ENCODE measurements at places on chromosomes 4 and X. TPM values are rescaled to one million over a fixed set of nuclear protein-coding genes. Genes with fewer than 3 reads are reported as not detected.
A peak's percentile ranks its signal among the peaks of the same experiment; 100 is the strongest.

Gene CASK
- 39.5 TPM for total RNA-seq

Gene EPHA5
- total RNA-seq: 1.6 TPM

DNA sequence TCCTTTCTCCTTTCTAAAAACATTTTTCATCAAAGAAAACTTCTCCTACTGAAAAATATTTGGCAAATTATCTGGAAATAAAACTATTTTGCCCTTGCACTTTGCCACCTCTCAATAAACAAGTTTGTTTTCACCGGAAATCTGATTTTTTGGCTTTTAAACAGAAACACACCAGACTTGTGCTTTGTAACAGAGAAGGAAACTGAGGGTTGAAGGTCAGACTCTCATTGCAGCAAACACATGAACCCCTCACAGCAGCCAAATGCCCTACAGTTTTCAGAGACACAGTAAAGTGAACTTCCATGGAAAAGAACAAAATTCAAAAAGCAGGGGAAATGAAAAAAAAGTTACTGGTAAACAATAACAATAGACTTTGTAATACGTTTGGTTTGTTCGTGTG, 95.6 kb upstream of the WDR17 start:
- peaks cover 27% of the 10 kb centered on the region for H3K27me3 ChIP-seq
- DNase-seq: no peak
- H3K4me1 ChIP-seq: no peaks in the 10 kb centered on the region

DNA sequence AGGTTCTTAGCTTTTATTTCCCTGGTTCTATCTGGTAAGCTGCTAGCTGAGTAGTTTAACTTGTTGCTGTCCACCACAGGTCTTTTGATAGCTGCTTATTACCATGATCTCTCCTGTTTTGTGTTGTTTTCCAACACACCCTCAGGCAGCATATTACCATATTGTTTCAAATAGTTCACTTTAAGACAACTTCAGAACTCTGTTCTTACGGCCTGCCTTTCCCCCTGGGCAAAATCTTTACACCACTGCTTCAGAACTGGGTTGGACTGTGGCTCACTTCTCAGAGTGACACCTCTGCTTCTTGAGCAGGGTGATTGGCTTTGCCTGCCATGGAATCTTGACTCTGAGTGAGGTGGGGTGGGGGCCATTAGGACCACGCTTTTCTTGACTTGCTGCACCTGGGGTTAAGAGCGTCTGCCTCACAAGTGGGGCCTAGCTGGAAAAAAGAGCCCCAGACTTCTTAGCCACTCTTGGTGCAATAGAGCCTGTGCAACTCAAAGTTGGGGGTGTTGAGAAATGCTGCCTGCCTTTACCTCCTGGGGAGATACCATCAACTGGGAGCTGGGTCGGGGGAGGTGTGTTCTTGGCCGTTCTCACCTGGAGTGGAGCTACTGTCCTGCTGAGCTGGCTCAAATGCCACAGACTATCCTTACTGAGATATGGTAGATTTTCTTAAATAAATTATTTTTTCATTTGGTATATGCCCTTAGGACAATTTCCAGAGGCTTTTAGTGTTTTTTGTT, 23.4 kb downstream of the USP9X start:
- H3K27me3 ChIP-seq: no peaks in the 10 kb centered on the region
- H3K4me3 ChIP-seq: no peak overlapping the region
- peaks cover 2% of the 10 kb centered on the region for H3K36me3 ChIP-seq
- peak overlapping the region; percentile 68 for H3K27ac ChIP-seq
- DNase-seq: no peak

Gene GAGE1
- total RNA-seq: not detected

- H3K27ac ChIP-seq: peak overlapping the region; percentile 47
- no peak overlapping the region for H3K4me3 ChIP-seq
- H3K36me3 ChIP-seq: peaks cover 39% of the 10 kb centered on the region
- no peaks in the 10 kb centered on the region for H3K27me3 ChIP-seq
- no peak for DNase-seq
- H3K4me1 ChIP-seq: no peaks in the 10 kb centered on the region
Measured at GRCh38 chr4:1336088-1336491, 10.9 kb upstream of the UVSSA start.

GRCh38 chr4:55947254-55947882, 1.4 kb upstream of the CEP135 start:
- DNase-seq: no peak
- peaks cover under 1% of the 10 kb centered on the region for H3K36me3 ChIP-seq
- peaks cover 35% of the 10 kb centered on the region for H3K4me1 ChIP-seq
- H3K27ac ChIP-seq: peak overlapping the region; percentile 93
- H3K4me3 ChIP-seq: peak overlapping the region; percentile 69

GRCh38 chrX:110120025-110120424, 117.1 kb downstream of the TMEM164 start:
- no peaks in the 10 kb centered on the region for H3K27me3 ChIP-seq
- no peak overlapping the region for H3K4me3 ChIP-seq
- no peak for DNase-seq
- no peaks in the 10 kb centered on the region for H3K4me1 ChIP-seq
- no peaks in the 10 kb centered on the region for H3K36me3 ChIP-seq

DNA sequence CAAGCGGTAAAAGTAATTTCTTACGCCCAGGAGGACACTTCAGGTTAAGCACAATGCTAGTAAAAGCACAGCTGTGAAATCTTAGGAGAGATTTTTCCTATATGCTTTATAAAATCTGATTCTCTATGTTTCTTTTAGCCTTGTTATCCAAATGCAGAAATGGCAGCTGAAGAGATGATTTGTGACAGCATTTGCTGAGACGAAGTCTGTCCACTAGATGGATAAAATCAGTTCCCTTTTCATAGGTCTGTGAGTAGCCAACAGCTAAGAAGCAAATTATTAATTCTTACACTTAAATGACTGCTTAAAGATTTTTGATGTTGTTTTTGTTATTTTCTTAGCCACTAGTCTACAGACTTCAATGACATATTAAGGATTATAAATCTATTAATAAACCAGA, 5.3 kb downstream of the GPM6A start:
- H3K4me1 ChIP-seq: no peaks in the 10 kb centered on the region
- no peaks in the 10 kb centered on the region for H3K36me3 ChIP-seq
- no peak overlapping the region for H3K27ac ChIP-seq
- peaks cover 26% of the 10 kb centered on the region for H3K27me3 ChIP-seq
- no peak overlapping the region for H3K4me3 ChIP-seq

Gene TLL1
- 2.1 TPM for total RNA-seq

DNA sequence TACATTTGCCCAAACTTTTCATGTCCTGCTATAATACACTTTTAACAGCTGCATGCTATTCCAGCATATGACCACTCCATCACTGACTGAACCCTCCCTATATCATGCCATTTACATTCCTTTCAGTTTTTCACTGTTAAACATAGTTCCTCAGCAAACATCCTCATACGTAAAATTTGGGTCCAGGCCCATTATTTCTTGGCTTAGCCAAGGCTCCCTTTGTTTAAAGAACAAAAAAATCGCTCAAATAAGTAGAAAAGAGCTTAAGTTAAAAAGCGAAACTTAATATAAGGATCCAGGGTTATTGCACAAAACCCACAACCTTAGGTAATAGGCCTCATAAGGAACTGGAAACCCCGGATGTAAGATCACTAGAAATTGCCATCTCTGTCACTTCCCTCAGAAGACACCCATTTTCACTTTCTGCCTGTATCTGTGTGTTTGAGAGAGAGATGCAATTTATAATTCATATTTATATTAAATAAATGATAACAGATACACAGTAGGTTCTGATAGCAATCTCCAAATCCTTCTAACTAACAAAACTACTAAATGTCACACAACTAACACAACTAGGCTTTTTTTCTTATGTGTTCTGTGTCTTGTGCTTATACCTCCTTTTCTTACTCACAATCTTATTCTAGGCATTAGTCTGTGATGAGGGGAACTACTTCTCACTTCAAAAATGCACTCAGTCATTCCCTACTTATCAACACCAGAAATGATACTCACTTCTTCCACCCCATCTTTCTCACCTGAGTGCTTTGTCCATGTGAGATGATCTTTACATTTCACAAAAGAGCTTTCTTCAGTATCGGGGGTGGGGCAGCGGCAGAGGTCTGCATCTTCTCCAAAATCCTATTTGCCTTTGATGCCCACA, 59.9 kb upstream of the FAM241A start:
- H3K36me3 ChIP-seq: no peaks in the 10 kb centered on the region
- no peak for DNase-seq
- H3K27me3 ChIP-seq: peaks cover 5% of the 10 kb centered on the region

Gene MED28
- total RNA-seq: 29.8 TPM

Gene HSD17B13
- not detected for total RNA-seq

Data from chondrocyte (in vitro differentiated cells).